ENCODE measurements at places on chromosomes 5 and 9. TPM values are rescaled to one million over a fixed set of nuclear protein-coding genes. Genes with fewer than 3 reads are reported as not detected.

The LRRC19 gene
- not detected for total RNA-seq

The SREK1IP1 gene
- 19.6 TPM for total RNA-seq

The NXNL2 gene
- total RNA-seq = 2.2 TPM

The SLC2A6 gene
- 3.3 TPM for total RNA-seq

The PDE6A gene
- not detected for total RNA-seq

The WDR70 gene
- total RNA-seq = 41.3 TPM

The CCDC187 gene
- total RNA-seq = not detected

The CTXN3 gene
- total RNA-seq = not detected

The PAXX gene
- 27.8 TPM for total RNA-seq

The SLC9A3 gene
- 0.93 TPM for total RNA-seq

The C5orf58 gene
- total RNA-seq = not detected

Measured in aorta (tissue), 5 donors.